ENCODE measurements at places on chromosomes 5 and 9.

- no peak for DNase-seq
These were observed 888 bp downstream of the ADAMTSL2 start for GRCh38 chr9:133535306-133535877.

- DNase-seq = no peak
These were observed 96.6 kb downstream of the FNBP1 start for GRCh38 chr9:129946246-129946995.

DNA sequence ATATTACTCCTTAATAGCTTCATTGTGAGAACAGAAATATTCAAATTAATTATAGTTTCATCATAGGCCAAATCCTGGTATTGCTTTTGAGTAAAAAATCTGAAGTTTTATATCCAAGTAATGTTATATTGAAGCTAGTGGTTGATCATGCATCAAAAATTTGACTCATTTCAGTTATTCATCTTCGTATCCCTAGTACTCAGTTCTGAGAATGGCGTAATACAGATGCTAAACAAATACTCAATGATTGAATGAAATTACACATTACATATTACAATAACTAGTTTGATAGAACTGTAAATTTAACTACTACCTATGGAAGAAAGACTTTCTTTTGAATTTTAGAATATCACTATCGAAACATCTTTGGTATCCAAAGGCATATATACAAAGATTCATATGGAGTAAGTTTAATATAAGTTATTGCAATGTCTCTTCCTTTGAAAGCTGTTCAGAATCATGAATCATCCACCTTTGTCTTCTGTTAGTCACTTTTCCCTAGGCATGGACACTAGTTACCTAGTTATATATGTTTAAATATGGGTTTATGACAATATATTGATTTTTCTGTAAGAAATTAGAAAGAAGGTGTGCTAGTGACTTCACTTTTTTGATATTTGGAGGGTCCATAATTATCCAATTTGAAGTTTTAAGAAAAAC lies 5.0 kb upstream of the ZNF462 start:
- peak; percentile 53 for DNase-seq

DNA sequence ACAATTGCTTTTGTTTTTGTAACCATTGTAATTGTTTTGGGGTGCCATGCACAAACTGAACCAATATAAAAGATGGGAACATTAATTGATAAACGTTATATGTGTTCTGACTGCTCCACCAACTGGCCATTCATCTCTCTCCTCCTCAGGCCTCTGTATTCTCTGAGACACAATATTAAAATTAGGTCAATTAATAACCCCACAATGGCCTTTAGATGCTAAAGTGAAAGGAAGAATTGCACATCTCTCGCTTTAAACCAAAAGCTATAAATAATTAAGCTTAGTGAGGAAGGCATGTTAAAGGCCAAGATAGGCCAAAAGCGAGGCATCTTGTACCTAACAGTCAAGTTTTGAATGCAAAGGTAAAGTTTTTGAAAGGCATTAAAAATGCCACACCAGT lies 448.4 kb upstream of the ITGA1 start:
- no peak for DNase-seq

DNA sequence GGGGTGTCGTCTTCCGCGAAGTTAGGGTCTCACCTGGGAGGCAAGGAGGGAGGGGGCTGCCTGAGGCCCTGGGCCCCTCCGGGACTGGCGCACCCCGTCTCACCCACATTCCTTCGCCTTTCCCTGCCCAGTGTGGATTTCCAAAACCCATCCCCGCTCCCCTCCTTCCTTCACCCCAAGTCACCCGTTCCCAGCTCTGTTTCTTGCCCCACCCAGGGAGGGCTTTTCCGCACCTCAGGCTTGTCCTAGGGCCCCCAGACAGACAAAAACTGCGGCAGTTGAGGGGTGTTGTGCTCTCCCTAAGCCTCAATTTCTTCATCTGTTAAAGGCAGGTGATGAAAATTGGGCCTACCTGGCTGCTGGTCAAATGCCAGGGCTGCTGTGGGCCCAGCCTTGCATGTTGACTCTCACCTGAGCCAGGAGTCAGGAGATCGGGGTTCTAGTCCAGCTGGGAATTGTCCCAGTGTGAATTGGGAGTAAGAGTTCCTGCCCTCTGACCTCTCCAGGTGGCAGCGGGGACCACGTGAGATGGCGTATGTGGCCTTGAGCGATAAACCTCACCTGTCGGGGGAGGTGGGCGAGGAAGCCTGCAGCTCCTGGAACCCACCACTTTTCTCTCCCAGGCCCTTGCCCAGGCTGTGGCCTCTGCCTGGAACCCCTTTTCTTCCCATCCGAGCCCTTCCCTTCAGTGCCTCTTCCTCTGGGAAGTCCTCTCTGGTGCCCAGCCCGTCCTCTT lies 143.4 kb upstream of the IER5L start:
- no peak for DNase-seq

- DNase-seq = peak; percentile 89
These were observed 58.9 kb downstream of the AUH start for GRCh38 chr9:91302831-91303230.

DNA sequence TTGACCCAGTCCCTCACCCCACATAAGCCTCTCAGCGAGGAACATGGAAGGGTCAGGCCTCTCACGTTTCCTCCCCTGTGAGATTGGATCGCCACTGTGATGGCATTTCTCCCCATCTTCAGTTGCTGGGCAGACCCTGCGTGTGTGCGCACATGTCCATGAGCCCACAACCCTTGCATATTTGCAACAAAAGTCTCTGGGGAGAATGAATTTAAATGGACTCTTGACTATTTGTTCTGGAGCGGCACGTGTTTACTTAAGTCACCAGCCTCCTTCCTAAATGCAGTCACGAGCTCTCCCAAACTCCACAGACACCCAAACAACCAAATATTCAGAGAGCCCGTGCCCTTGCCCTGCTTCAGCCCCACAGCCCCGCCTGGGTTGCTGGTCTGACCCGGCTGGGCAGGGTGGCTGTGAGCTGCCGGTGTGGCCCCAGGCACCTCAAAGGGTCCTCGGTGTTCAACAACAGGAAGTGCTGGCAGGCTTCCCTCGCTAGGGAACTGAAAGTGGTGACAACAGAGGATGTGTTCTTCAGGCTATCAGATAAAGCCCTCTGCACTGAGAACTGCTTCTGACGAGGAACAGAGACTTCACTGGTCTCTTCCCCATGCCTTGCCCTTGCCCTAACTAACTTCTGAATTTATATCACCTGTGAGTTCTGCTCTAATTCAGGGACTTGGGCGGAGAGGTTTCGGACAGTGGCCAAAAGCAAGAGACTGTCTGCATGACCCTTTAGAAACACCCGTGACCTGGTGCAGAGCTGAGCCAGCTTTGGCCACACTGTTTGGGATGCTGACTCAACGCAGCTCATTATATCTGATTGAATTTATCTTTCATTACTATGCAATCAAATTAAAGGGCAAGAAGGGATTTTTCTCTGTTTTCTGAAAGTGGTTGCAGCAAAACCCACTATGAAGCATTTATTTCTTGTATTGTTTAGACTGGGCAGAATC lies 19.2 kb upstream of the CD180 start:
- peak; percentile 30 for DNase-seq

All from iris pigment epithelial cell (primary cell).